AG09319 (cell line): ENCODE measurements at places on chromosomes 6 and 20.

DNA sequence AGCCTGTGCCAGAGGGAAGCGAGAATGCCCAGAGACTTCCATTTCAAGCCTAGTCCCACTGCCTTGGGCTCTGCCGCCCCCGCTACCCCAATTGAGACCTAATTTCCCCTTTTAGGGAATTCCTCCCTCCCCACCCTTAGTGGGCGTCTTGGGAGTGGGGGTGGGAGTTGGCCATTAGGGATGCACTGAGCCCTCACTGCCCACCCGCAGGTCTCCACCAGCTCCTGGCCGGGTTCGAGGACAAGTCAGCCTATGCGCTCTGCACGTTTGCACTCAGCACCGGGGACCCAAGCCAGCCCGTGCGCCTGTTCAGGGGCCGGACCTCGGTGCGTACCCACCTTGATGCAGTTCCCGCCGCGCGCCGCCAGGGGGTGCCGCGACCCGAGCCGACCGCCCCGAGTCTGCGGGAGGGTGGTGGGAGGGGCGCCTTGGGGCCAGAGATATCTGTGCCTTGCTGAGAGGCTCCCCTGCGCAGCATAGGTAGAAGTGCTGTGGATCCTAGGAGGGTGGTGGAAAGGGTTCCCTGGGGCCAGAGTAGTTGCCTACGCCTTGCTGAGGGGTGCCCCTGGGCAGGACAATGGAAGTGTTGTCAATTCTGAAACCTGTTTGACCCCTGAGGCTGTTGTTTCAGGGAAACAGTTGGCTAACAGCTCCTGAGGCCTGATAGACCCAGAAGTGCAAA is 9.2 kb downstream of the ITPA start:
- DNase-seq = no peak

GRCh38 chr20:44861531-44862006 is 23.9 kb upstream of the YWHAB start:
- no peak for DNase-seq

DNA sequence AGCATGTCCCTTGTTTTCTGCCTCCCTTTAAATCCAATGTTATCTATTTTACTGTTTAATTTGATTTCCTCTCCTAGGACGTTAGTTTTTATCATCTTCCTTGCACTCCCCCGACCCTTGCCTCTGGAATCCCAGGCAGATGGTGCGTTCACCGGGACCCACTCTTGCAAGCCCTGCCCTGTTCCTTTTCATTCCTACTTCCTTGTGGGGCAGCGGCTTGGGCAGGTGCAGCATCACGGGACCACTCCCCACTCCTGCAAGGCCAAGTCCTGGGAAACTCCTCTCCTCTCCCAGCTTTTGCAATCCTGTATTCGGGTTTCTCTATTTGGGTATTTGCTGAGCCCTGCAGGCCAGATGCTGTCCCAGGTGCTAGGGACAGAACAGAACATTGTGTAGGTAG is 5.8 kb upstream of the CDH4 start:
- DNase-seq = no peak

DNA sequence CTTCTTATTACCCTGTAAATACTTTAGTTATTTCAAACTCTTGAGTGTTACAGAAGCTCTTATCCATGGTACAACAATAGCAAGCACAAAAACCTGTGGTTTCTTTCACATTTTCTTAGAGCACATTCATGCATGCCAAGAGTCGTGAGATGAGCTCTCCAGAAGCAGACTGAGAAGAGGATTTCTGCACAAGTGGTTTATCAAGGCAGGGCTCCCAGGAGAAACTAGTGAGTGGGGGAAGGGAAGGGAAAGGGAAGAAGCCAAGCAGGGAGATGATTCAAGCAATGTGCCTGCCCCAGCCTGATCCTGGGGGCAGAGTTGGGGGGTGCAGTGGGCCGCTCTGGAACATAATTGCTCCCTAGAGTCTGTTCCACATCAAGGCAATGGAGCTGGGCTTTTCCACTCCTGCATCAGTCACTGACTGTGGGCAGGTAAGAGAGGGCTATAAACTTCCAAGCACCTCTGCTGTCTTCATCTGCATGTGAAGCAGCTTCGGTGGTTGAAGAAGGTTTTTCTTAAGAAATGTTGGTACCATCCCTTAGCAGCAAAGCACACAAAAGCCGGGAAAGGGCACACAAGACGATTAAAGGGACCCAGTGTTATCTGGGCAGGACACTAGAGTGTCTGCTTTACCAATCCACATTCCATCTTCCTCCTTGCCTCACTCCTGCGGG is 152.1 kb downstream of the PLCB4 start:
- DNase-seq = no peak

DNA sequence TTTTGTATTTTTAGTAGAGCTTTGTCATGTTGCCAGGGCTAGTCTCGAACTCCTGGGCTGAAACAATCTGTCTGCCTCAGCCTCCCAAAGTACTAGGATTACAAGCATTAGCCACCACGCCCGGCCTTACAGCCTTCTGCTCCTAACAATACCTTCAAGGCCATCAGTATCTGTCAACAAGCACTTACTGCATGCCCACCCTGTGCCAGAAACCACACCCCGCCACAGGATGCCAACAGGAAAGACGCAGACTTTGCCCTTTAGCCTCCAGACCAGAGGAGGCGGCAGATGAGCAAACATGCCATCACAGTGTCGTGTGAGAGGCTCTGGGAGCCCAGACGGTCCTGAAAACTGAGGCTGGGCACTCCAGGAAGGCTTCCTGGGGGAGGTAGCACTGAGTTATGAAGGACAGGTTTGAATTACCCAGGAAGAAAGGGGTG is 34.7 kb upstream of the TGM3 start:
- DNase-seq = no peak

- DNase-seq = no peak
These were observed 27.0 kb downstream of the PNLDC1 start for GRCh38 chr6:159826968-159827647.

DNA sequence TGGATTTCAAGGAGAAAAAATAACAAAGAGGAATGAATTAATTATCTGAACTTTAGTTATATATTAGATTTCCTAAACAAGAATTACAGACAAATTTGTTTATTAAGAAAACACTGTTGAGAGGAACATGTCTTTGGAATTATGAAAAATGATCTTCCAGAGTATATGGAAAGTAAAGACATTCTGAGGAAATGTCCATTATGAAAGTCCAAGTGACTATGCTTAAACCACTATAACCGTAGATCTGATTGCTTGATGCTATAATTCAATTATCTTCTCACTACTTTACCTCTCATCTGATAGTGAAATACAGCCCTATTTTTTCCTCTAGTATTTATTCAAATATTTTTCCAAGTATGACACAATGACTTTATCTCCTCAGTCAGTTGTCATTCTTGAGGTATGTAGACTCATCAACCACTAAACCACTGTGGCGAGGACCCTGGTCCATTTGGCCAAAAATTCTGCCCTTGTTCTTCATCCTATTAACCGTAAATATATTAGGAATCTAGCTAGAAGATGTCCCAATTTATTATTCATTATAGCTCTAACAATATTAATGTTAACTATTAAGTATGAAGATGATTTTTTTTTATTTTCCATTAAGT is 37.3 kb upstream of the AHI1 start:
- no peak for DNase-seq

DNA sequence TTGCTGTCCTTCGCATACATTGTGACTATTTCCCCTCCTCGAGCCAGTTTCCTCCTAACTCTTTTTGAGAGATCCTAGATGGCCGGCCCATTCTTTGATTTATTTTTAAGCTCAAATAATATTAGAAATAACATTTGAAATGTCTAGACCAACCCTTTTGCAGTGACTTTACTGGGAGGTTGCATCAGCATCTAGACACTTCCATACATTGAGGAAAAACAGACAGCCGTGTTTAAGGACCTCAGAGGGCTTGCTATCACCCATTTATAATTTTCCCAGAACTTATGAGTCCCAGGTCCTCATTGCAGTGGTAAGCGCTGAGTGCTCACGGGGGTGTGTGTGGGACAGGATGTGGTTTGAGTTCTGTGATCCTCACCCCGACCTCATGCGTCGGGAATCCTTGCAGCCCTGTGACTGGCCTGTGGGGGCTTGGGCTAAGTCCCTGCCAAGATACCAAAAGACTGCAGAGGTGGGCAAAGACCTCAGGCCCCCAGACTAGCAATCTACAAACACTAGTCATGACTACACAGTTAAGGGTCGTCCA is at the start of gene GPX5:
Gene GPX5 (plus strand): TSS at position 386 of the 544 bp plus-strand sequence. CDS start 133 bp downstream, at position 519.
- DNase-seq = no peak

DNA sequence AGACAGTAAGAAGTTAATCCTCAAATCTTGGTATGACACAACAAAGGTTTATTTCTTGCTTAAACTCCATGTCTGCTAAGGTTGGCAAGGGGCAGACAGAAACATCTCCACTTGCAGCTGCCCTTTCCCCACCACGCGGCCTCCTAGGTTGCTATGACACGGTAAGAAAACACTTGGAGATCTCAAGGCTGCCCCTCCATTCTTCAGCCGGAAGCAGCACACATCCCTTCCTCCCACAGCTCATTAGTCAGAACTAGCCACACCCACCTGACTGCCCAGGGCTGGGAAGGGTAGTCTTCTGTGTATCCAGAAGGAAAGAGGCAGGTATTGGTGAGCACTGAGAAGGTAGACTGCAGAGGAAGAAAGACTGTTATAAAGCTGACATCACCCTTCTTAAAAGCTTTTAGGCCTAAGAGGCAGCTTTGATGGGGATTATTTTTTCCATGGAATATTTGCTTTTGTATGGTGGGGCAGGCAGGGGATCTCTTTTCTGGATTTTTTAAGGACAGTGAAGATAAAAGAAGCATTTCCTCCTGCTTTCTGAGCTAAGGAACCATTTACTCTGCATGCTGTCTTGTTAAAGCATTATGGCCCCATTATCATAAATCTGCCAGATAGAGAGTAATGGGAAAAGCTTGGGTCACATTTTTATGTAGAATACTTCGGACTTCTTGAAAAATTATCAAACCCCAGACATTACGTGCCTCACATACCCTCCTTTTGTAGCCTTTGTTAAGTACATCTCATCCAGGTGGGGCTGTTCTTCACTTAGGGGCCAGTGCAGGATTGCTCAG is 41.6 kb downstream of the MRAP2 start:
- no peak for DNase-seq

- DNase-seq = no peak
These were observed 4.9 kb upstream of the SRC start for GRCh38 chr20:37340998-37341397.

DNA sequence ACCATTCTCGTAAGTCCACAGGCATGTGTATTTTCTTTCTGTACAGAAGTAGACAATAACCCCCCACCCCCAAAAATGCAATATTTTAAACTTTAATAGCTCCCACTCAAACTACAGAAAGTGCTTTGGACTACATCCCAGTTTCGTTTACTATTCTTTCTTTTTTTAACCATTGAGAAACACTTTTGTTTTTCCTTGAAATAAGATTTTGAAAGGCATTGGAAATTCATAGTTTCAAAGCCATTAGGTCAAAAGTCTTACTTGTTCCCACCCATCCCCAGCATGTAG is 140.0 kb downstream of the KIF16B start:
- no peak for DNase-seq

DNA sequence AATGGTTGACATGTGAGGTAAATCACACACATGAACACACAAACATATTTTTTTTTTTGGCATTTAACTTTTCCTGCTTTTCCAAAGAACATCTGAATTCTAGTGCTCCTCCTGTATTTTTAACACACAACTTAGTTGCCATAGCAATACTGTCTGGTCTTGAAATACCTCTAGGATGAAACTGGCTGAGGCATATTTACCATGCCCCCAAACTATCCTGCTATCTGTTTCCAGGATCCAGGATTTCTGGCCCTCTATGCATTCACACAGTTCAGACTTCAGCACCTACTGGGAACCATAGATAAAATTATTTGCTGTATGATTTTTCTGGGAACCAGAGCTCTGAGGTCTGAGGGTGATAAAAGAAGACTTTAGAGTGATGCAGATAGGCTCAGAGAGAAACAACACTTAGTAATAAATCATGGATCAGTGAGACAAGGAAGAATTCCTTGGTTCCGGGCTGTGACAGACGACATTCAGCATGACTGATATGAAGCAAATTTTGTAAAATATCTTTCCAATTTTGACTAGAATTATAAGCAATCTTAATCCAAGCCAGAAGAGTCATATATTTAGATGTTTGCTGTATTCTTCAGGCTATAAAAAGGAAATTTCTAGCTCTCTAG is 359.7 kb downstream of the BTBD9 start:
- no peak for DNase-seq

GRCh38 chr6:43328528-43328927 is 19.9 kb upstream of the CRIP3 start:
- no peak for DNase-seq

DNA sequence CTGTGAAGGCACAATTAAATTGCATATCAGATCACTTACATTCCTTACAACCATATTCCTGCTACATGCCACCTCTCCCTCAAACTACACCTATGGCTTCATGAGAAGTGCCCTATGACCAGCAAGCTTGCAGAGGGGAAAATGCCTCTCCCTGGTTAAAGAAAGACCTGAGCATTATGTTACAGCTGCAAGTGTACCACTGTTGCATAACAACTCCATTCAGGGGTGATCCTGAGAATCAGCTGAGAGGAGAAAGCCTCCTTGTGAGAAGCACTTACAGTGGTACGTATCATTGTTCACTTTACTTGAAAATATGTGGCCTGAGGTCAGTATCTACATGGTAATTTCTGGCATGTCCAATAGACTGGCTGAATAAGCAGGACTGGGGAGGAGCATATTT is 20.0 kb downstream of the PDSS2 start:
- no peak for DNase-seq

DNA sequence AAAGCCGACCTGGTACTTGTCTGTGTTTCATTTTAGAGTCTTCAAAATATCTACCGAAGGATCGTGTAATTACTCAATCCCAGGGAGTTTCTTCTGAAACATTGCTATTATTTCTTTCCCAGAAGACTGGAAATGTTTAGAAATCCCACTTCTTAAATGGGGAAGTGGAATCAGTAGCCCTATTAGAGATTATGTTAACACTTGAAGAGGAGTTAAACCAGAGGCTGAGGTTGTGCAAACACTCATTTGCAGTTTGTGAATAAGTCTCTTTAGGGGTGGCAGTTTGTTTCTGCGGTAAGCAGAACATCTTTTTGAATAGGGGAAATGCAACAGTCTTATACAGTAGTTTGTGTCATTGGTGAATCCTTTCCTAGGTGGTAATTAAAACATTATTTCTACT is 21.3 kb downstream of the DSP start:
- DNase-seq = no peak

- no peak for DNase-seq
These were observed 26.8 kb upstream of the RPN2 start for GRCh38 chr20:37152284-37152683.

- DNase-seq = no peak
These were observed 123.0 kb downstream of the DOK5 start for GRCh38 chr20:54598352-54598751.
